Glomerular endothelial cell (primary cell): ENCODE measurements at places on chromosomes 12 and 14.

- no peak for DNase-seq
Measured at GRCh38 chr12:60194678-60195077, 598.8 kb downstream of the SLC16A7 start.

DNA sequence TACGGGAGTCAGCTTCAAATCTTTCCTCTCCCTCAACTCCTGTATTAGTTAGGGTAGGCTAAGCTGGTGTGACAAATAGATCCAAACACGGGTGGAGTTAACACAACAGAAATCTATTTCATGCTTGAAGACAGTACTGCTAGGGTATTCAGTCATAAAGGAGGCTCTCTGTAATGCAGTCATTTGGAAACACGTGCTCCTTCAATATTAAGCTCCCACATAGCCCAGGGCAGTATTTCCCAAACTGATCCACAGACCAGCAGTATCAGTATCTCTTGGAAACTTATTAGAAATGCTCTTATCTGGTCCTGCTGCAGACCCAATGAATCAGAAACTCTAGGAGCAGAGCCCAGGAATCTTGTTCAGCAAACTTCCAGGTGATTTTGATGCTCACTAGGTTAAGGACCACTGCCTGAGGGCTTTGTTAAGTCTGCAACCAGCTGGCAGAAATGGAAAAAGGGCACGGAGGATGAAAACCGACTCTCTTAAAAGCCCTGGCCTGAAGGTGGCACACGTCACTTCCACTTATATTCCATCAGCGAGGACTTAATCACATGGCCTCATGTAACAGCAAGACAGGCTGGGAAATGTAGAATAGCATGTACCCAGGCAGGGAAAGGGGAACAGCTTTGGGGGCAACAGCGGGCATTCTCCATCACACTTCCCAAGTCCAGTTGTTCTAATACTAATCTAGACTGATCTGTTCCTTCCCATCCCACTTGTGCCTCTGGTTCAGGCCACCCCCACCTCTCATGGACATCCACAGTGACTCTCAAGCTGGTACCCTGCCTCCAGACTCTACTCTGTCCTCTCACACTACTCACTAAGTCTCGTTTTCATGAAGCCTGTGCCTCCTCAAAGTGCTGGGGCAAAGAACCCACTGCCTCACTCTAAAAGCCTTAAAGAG lies 38.2 kb upstream of the RIC8B start:
- DNase-seq = no peak

DNA sequence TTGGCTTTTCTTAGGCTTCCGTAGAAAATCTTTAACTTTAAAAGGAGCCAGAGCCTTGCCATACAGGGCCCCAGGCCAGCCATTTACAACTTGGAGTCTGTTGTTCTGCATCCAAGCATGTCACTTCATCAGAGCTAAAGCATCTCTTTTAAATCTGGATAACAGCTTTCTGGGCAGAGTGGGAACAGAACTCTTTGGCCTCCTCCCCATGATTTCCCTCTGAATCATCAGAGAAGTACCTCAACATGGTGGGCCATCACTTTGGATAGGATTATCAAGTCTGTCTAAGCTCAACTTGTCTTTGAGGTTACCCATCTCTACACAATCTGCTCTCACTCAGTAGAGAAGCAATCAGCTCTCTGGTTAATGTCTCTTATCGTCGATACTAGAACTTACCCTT lies 170.9 kb downstream of the SLC6A15 start:
- DNase-seq = no peak

DNA sequence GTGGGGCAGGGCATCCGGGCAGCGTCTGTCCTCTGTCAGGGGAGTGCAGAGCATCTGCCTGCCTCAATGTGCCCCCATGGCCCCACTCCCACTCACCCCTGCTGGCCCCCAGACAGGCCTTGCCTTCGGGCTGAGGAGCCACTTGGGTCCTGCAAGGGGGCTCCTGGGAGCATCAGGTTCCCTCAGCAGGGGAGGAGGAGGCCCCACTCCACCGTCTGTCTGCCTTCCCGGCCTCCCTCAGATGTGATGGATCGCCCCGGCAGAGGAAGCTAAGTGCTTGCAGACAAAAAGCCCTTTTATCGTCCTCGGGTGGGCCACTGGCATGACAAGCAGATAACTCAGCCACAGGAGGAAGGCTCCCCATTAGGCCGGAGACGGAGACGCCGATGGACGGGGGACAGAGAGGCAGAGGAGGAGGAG lies 35.1 kb downstream of the NCOR2 start:
- no peak for DNase-seq

- DNase-seq = no peak
Measured at GRCh38 chr14:72451054-72451972, 442.6 kb downstream of the DPF3 start.

- no peak for DNase-seq
Measured at GRCh38 chr14:47259796-47260195, 415.6 kb downstream of the MDGA2 start.

DNA sequence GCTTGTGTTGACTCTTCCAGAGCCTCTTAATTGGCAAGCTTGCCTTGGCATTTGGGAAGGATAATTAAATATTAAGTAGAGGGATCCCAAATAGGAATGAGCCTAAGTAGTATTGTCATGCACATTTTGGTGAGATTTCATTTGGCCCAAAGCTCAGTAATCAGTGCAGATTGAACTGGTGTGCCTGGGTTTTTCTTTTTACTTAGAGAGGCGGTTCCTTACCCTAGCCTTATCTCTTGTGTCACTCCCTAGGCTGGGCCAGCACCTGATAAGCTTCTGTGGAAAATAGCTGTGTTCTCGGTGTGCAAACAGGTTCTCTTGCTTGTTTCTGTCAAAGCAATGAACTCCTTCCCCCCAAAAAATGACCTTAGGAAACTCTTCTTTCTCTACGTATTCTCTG lies 9.3 kb upstream of the B4GALNT3 start:
- no peak for DNase-seq

GRCh38 chr14:69951263-69951662 lies 72.0 kb downstream of the SMOC1 start:
- no peak for DNase-seq

DNA sequence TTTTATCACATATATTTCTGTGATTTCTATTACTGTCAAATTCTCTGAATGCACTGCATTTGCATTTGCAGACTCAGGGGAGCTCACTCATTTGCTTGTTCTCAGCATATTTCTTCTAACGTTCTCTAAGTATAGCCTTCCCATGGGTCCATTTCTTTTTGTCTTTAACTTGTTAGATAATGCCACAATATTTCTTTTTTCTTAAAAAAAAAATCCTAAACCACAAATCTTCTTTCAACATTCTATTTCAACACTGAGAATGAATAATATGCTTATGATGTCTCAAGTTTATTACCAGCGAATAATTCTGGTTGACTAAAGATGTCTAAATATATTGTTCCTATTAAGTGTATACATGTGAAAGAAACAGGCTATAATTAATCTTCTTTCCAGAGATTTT lies 200.2 kb downstream of the ANO6 start:
- no peak for DNase-seq

DNA sequence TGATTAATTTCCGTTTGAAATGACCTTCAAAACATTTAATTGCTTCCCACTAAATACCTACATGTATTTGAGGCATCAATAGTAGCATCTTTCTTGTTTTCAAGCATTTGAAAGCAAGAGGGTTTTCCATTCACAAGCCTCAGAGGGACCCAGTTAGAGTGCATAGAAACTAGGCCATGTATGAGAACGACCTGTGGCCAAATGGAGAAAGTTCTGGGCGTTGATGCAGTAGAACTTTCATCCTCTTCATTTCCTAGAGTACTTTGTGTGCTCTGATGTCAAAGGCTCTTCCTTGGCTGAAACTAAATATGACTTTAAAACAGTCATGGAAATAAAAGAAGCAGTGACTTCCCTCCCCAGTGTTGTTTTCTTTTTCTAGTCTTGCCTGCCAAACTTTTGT lies 944 bp upstream of the DHRS7 start:
- DNase-seq = no peak

GRCh38 chr14:94903338-94903737 lies 133.4 kb upstream of the GSC start:
- DNase-seq = no peak

- DNase-seq = no peak
Measured at GRCh38 chr12:75452675-75453330, 27.8 kb upstream of the GLIPR1 start.

DNA sequence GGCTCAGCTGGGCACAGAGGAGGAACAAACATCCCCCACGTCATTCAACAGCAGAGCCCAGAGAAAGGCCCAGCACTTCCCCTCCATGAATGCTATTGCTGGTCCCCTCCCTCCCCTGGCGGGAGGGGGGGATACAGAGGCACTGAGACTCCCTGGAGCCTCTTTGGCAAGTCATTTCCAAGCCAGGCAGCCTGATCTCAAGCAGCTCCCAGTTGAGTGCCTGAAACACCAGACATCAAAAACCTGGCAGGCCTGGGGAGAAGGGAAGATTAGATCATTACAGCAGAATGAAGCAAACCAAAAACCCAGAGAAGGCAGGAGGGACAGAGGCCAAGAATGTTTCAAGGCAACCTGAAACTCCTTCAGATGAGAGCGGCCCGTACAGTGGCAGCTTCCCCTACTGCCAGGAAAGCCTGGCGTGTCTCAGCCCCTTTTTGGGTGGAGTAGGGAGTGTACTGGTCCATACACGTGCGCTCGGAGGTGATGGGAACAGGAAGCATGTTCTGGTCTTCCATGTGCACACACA lies 92.1 kb downstream of the LRRC74A start:
- no peak for DNase-seq

GRCh38 chr14:103688441-103688840 lies 26.8 kb downstream of the XRCC3 start:
- no peak for DNase-seq

DNA sequence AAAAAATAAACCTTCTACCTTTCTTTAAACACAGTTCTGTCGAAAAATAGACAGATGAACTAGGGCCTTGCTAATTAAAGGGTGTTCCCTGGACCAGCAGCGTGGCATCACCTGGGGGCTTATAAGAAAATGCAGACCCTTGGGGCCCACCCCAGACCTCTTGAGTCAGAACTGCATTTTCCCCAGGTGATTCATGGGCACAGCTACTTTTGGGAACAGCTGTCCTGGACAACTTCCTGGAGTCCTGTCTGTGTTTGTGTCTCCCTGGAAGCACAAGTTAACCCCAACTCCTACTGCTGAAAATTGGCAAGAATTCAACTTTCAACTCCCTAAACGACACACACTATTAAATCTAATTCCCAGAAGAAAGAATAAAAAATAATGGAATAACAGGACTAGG lies 17.8 kb downstream of the FBLN5 start:
- no peak for DNase-seq

- no peak for DNase-seq
Measured at GRCh38 chr12:109844091-109844490, 10.9 kb upstream of the TRPV4 start.

GRCh38 chr14:105241641-105242040 lies 6.7 kb upstream of the BTBD6 start:
- no peak for DNase-seq

GRCh38 chr14:75371297-75371696 lies 56.5 kb upstream of the JDP2 start:
- no peak for DNase-seq

DNA sequence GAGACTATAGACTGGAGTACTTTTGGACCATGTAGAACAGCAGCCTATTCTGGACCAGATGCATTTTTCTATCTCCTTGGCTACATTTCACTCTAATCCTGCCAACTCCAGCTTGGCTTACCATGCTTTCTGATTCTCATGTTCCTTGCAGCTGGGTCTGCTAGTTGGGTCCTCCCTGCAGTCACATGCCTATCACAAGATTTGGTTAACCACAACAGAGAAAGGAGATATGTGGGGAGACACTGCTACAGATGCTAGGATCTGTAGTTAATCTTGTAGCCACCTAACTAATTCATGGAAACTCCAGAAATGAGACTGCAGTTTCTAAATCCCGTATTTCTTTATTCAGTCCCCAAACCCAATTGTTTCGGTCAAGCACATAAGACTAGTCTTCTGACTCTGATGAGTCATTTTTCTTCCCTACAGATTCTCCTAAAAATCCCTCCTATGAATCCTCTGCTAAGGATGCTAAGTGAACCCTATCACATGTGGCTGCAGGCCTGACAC lies 410.6 kb downstream of the DAD1 start:
- DNase-seq = no peak
